OCI-M1 (cell line): ENCODE measurements at places on chromosomes 13 and 19.

GRCh38 chr19:47490847-47491246, 6.8 kb upstream of the KPTN start:
- no peak for DNase-seq

- DNase-seq = no peak
These were observed 14.8 kb downstream of the ACSBG2 start for GRCh38 chr19:6150289-6150688.

- DNase-seq = no peak
These were observed 81.0 kb upstream of the SLC7A1 start for GRCh38 chr13:29676535-29676934.

DNA sequence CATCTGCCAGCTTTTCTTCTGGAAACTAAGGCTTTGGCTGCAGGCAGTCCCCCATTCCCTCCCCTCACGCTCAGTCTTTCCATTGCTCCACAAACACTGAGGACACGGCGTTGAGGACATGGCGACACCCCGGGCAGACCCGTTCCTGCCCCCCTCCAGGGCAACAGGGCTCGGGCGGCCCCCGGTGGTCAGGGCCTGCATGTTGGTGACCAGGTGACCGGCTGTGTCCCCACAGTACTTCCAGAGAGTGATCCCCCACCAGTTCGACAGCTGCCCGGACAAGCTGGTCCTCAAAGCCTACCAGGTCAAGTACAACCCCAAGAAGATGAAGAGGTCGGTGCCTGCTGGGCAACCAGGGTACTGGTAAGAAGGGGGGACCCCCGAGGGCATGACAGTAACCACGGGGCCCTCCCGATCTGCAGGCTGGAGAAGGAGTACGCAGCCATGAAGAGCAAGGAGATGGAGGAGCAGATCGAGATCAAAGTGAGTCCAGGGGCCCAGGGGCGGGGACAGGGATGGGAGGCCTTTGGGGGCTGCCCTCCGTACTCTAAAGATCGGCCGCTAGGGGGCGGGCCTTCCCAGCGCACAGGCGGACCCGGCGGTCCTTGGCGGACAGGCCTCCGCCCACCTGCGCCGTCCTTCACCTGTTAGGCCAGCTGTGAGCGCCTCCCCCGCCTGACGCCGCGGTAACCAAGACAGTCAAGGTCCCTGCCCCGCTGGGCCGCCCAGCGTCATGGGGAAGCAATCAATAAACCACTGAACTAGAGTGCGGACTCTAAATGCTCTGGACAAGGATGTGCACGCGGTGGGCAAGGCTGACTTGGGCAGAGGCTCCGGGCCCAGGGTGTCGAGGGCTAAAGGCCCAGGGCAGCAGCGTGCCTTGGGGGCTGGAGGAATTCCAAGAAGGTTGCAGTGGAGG, 21.1 kb downstream of the PRR36 start:
- DNase-seq = peak; percentile 87

DNA sequence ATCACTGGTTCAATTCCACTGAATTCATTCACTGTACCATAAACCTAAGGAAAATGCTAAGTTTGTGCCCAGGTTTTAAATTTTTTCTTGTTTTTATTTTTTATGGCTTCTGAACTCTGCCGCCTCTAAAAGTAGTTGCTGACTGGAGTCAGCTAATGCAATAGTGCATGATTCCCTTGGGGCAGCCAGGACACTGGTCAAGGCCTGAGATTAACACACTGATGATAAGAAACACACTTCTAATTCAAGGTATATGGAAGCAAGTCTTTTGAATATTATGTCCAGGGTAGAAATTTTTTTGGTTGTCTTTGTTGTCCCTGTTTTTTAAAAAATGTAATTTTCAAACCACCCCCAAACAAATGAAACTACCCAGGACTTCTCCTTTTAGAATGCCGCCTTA, 72.2 kb downstream of the CDADC1 start:
- peak; percentile 12 for DNase-seq

- peak; percentile 65 for DNase-seq
These were observed 33.7 kb upstream of the ZSCAN5A start for GRCh38 chr19:56348289-56348877.

DNA sequence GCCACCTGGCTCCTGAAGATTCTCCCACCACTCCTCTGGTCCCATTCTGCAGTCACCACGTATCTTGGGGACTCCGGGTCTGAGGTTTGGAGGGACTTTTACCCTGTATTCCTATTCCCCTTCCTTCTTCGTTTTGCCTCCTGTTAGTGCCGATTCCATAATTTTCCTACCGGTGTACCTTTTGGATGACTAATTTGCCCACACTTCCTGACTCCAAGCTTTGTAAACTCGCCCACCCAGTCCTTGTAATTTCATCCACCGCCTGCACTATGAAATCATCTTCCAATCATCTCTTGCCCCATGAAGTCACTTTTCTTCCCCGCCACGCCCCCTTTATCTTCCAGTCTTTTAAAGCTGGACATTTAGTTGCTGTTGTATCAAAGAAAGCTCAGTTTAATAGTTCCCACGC, 572 bp downstream of the UCHL3 start:
- DNase-seq = peak; percentile 79

DNA sequence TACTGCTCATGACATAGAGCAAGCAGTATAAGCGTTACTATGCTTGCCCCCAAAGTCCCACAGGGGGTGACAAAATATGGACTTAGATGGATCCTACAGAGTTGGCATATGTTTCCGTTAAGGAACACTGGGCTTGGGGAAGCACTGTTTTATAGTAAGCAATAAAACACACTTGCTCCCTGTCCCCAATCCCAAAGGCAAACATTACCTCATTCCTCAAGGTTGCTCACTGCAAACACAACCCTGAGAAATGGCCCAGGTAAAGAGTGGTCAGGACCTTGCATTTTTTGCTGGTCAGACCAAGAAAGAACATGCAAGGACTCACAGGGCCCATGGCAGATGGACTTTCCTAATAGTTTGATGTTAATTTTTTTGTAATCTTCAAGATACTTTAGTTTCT, 32.3 kb downstream of the UGGT2 start:
- no peak for DNase-seq

- peak; percentile 82 for DNase-seq
These were observed 8.9 kb upstream of the MYO1F start for GRCh38 chr19:8585894-8586750.

DNA sequence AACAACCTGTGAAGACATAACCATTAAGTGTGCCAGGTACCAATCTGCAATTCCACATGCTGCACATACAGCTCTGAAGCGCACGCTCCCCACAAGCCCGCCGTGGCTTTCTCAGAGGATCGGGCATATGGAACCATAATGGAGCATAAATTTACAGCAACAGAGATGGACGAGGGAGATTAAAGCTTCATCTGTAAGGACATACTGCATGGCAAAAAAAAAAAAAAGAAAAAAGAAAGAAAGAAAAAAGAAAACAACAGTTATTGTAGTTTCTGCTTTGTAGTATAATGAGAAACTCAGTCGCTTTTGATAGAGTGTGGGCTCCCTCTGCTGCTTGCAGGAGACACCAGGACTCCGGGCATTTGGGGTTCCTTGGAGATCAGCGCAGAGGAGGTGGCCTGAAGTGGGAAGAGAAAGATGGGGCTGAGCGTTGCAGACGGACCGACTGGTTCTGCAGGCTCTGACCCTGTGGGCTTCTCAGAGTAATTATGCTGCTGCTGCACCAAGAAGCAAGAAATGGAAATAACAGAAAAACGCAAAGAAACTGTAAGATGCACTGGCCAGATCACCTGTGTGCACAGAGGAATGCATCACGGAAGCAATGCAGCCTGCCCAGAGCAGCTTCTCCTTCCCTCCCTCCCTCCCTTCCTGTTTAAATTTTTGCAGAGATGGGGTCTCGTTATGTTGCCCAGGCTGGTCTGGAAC, 10.8 kb upstream of the PDCD5 start:
- peak; percentile 79 for DNase-seq

DNA sequence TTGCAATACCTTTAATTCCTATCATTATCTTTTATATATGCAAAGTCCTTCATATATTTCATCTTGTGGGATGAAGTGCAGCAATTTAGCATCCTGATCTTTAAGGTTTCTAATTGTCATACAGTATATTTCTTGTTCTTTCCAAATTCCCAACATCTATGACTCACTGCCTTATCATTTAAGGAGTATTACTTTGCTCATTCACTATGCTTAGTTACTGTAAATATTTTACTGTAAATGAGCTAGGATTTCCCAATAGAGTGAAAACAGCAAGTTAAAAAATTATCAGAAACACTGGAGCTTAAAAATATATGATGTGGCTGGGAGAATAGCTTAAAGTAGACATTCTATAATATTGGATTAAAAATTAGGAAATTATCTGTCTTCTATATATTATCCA, 69.9 kb downstream of the SLITRK6 start:
- no peak for DNase-seq

- DNase-seq = peak; percentile 84
These were observed 1.6 kb downstream of the GATAD2A start for GRCh38 chr19:19406878-19407632.

DNA sequence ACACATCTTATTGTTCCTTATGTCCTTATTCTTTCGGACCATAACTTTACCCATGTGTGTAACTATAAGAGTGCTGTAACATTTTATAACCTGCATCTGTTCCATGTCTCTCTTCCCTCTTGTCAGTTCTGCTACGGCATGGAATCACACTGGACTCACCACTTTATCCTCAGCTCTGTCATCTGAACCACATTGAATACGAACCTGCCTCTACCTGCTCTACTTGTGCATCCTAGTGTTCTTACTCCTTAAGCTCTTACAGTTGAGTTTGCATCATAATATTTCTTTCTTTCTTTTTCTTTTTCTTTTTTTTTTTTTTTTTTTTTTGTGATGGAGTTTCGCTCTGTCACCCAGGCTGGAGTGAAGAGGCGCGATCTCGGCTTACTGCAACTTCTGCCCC, 180.9 kb downstream of the GPC5 start:
- no peak for DNase-seq

DNA sequence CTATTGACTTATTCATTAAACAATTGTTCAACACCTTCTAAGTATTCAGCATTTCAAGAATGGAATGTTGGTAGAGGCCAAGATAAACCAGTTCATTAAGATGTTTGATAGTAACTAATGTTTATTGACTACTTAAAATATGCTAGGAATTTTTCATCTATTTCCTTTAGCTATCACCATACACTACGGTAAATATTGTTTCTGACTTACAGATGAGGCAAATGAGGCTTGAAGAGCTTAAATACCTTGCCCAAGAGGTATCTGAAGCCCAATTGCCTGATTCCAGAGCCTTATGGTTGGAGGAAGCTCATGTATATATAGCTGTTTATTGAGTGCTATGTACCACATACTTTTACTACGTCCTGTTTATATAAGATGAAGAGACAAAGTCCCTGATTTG, 286.2 kb downstream of the NDFIP2 start:
- DNase-seq = no peak

GRCh38 chr13:79541426-79542049, 60.6 kb downstream of the NDFIP2 start:
- peak; percentile 86 for DNase-seq

GRCh38 chr13:50131920-50132903, 117.0 kb downstream of the KCNRG start:
- no peak for DNase-seq

DNA sequence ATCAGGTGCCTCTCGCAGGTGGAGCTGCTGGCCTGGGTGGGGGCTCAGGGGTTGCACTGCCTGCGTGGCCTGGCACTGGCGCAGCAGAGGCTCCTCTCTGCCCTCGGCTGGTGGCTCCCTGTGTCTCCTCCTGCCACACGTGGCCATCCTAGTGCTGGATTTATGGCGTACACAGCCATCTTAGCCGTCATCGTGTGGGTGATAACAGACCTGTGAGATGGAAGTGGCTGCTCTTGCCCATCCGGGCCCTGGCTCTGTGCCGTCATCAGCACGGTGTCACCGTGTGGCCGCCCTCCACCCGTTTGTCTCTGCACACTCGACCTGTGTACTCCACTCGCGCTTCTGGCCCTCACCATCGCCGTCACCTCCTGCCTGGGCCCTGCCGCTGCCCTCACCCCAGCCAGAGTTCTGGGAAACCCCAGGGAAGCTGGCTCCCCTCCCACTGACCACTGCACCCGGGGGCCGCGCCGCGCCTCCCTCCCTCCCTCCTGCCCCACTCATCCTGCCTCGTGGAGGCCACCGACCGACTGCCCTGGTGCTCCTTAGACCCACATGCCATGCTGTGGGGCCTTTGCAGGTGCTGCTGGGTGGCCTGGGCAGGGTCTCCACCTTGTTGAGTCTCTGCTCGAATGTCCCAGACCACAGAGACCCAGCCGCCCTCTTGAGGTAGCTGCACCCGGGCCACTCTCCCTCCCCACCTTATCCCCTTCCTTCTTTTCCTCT, 29.5 kb downstream of the TMEM255B start:
- no peak for DNase-seq

GRCh38 chr19:17957149-17957849, 9.6 kb upstream of the KCNN1 start:
- DNase-seq = no peak

- peak; percentile 6 for DNase-seq
These were observed 438.5 kb downstream of the ZNF536 start for GRCh38 chr19:30810726-30811125.

DNA sequence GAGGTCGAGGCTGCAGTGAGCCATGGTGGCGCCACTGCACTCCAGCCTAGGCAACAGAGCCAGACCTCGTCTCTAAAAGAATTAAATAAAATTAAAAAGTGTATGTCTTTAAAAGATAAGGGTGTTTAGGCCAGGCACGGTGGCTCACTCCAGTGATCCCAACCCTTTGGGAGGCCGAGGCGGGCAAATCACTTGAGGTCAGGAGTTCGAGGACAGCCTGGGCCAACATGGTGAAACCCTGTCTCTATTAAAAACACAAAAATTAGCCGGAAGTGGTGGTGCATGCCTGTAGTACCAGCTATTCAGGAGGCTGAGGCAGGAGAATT, 7.5 kb upstream of the SDHAF1 start:
- peak; percentile 36 for DNase-seq

DNA sequence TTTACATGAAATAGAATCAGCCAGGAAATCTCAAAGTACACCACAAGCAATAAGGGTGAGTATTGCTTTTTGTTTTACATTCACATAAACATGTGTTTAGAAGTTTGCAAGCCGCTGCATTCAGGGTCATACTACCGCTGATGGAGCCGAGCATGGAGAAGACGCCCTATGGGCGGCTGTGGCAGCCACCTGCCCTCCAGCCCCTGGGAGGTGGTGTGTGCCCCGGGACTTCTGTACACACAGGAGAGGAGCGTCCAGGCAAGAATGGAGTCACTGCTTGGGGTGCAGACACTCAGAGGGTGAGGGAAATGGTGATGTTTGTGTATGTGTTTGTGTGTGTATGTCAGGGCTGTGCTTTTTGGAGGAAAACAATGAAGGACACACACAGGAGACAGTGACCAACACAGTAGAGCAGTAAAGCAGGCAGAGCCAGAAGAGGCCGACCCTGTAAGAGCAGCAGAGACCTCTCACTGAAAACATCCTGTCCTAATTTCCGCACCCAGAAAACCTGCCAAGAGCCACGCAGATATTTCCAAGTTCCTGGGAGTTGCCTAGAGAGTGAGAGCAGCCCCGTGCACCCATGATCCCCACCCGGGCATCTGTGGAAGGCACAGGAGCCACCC, 108.1 kb upstream of the GJB6 start:
- no peak for DNase-seq
